ENCODE measurements at places on chromosomes 5 and 9.

DNA sequence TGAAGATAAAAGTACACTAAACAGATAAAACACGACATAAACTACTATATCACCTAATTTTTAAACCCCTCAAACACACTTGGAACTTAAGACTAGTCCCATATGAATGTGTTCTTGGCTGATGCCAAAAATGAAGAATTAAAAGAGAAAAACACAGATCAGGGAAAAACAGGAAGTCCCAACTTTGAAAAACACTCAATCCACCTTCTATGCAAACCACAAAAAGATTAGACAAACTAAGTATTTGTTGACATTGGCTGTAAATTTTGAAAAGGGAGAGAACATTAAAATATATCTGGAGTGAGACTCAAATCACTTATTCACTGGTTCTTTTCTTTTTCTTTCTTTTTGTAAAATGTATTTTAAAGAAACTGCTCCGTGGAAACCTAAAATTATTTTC, 81.4 kb downstream of the ANKH start:
- no peak for DNase-seq

DNA sequence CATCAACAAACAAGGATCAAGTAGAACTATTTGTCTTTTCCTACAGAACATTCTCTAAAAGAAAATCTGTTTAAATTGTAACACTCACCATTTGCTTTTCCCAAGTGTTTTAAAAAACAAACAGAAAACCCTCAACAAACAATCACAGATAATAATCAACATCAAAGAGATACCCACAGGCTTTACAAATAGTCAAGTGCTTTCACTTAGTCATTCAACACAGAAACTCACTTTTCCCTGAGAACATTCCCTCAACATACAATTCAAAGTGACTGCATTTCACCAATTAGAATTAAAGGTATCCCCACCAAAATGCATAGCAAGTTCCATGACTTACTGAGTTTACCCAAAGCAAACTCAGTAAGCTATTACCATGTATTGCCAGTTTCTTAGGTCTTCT, 144.9 kb downstream of the NR2F1-AS1 start:
- no peak for DNase-seq

DNA sequence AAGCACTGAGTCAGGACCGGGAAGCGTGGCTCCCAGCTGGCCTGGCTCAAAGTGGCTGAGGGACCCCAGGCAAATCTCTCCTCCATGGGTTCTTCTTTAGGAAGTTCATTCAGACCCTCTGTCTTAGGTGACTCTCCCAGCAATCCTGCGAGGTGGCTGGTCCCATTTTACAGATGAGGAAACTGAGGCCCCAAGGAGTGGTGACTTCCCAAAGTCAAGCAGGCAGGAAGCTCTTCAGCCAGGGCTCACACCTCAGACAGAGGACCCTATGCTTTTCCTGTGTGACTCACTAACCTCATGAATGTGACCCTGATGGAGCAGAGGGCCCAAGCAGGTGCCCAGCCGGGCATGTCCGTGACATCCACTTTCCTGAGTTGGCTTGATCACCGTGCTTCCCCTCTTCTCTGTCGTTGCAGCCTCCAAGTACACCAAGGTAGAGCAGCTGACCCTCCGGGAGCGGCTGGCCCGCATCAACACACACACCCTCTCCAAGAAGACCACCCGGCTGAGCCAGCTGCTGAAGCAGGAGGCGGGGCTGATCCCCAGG, 36.5 kb downstream of the ARHGEF37 start:
- no peak for DNase-seq

DNA sequence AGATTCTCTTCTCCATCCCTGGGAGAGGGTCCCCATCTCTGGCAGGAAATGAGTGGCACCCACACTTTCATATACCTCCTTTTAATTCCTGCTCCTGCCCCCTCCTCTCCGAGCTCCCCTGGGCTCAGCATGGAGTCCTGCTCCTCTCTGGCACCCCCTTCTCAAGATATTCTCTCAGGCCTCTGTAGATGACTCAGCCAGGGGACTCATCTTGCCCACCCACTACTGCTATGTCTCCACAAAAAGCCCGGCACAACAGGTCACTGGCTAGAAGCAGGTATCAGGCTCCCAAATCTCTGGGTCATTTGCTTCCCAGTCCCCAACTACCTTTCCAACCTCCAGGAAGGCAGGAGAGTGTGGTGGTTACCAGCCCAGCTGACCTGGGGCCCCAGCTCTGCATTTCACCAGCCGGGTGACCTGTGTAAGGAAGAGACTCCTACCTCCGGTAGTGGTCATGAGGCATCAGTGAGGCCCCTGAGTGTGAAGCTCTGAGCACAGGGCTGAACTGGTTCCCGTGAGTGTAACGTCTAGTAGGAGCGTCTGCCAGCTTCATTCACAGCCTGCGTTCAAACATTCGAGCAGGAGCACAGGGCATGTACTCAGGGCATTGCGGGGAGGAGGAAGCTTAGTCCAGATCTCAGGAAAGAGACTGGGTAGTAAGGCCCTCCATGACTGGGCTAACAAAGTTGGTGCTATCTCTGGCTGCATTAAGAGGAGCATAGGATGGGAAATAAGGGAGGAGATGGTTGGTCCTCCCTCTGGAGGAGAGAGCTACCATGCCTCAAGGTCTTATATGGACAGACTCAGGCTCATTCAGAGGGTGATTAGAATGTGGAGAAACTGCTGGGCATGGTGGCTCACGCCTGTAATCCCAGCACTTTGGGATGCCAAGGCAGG, 63.7 kb downstream of the LMX1B start:
- no peak for DNase-seq

DNA sequence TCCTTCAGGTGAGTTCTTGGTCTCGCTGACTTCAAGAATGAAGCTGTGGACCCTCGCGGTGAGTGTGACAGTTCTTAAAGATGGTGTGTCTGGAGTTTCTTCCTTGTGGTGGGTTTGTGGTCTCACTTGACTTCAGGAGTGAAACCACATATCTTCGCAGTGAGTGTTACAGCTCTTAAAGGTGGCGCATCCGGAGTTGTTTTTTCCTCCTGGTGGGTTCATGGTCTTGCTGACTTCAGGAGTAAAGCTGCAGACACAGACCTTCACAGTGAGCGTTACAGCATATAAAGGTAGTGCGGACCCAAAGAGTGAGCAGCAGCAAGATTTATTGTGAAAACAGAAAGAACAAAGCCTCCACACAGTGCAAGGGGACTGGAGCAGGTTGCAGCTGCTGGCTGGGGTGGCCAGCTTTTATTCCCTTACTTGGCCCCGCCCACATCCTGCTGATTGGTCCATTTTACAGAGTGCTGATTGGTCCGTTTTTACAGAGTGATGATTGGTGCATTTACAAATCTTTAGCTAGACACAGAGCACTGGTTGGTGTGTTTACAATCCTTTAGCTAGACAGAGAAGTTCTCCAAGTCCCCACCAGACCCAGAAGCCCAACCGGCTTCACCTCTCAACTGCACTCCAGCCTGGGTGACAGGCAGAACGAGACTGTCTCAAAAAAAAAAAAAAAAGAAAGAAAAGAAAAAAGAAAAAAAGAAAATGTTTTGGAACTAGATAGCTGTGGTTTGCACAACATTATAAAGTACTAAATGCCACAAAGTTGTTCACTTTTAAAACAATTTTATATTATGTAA, 9.1 kb upstream of the ERMP1 start:
- no peak for DNase-seq

GRCh38 chr5:156181656-156182055, 145.3 kb upstream of the SGCD start:
- no peak for DNase-seq

DNA sequence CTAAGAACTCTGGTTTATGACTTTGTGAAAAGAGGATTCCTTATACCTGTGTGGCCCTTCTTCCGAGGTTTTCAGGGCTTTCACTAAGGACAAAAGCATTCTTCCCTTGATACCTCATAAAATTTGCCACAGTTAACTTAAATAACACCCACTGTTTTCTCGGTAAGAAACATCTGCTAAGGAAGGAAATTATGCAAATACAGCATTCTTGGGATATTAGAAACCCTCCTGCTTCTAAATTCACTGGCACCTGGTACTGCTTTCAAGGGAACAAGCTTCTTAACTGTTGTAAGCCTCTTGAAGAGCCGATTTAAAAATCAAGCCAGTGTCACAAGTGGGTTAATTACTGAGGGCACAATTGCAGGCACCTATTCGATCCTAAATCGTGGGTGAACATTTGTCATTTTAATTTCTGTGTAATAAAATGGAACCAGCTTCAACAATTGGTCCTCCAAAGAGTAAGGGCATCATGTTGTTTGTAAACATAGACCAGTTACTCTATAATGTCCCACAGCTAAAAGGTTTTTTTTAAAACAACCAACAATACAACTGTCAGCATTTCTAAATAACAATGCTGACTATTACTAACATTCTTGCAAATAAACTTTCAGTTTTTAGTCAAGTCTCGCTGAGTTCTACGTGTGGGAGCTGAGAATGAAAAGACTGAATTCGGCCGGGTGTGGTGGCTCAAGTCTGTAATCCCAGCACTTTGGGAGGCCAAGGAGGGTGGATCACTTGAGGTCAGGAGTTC, 26.6 kb downstream of the AK3 start:
- DNase-seq, result no peak

- no peak for DNase-seq
These were observed 106.9 kb downstream of the GLDC start for GRCh38 chr9:6538666-6539071.

DNA sequence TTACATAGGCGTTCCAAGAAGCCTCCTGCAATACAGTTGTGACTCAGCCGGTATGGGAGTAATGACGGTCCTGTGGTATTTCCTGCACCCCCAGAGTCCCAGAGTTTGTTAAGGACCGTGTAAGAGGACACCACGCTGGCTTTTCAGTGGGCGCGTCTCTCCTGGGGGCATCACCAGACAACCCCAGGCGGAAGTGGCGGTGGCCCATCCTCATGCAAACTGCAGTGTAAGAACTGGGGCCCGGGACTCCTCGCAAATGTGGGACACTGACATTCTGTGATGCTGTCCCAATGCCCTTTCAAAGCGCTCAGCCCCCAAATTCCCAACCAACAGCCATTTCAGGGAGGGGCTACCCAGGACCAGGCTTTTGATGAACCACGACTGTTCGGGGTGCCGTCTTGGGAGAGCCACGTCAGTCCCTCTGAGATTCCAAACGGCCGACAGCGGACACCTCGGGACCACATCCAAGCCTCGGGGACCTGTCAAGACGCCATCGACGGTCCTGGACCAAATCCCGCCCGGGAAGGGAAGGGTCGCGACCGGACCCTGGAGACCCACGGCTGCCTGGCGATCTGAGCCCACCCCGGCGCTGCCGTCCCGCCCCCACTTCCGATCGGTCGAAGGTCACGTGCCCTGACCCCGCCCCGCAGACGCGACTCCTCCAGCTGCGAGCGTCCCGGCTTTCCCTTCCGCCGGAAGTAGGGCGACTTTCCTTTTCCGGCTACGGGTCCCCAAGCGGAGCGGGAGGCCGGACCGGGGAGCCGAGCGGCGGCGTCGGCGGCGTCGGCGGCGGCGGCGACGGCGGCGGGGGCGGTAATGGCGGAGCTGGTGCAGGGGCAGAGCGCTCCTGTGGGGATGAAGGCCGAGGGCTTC, at the start of gene FUBP3:
Gene FUBP3, plus strand, starts transcription at position 713 of the 873 bp plus-strand sequence. Its CDS starts 104 bp downstream, at position 817.
- peak; percentile 99 for DNase-seq

GRCh38 chr5:108064302-108064701, 317.6 kb downstream of the FBXL17 start:
- no peak for DNase-seq

- no peak for DNase-seq
These were observed 43.2 kb downstream of the ESM1 start for GRCh38 chr5:54942064-54942778.

DNA sequence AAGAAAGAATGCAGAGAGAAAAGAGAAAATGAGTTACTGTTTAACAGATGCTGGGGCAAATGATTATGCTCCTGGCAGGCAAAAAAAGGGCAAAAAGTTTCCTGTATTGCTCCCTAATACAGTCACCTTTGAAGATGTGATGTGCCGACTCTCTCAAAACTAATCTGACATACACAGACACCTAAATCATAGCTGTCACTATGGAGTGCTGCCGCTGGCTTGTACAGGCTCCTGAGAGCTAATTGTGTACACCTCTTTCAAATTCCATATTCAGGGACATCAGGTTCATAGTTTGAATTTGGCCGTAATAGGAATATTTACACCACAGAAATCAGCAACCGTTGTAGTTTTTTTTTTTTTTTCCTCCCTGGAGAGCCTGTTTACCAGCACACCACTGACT, 12.4 kb upstream of the FOCAD start:
- DNase-seq, result no peak

DNA sequence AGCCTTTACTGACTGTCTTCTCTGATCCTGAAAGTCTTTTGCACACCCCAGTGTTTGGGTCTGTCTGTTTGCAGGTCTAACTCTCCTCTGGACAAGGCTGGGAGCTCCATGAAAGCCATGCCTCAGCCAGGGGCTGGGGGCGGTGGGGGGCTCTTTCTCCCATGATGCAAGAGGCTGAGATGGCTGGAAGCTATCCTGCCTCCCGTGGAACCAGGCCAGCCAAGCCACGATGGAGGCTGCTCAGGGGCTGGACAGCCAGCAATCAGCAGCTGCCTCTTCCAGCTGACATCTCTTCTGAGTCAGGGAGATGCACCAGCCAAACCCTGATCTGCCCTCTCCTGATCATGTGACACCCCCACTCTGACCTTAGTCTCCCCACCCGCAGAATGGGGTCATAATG, 154.0 kb downstream of the BARX1 start:
- DNase-seq, result no peak

- no peak for DNase-seq
These were observed 839.3 kb upstream of the ARRDC3 start for GRCh38 chr5:92222449-92222848.

- no peak for DNase-seq
These were observed 112.6 kb downstream of the CAVIN4 start for GRCh38 chr9:100690438-100690837.

DNA sequence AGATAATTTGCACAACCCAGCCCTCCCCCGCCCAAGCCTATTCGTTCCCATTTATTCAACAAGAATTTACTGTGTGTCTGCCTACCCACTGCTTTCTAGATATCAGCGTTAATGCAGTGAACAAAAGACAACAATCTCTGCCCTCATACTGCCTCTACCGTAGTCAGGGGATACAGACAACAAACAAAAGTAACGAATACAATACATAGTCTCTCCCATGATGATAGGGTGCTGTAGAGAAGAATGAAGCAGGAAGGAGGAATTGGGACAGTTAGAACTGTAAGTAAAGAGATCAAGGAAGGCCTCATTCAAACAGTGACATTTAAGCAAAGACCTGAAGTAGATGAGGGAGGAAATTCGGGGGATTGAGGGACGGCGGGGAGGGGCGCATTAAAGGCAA, 1.7 kb downstream of the GFM2 start:
- no peak for DNase-seq

- DNase-seq, result peak; percentile 29
These were observed 590 bp downstream of the RASGRF2 start for GRCh38 chr5:80960531-80961375.

DNA sequence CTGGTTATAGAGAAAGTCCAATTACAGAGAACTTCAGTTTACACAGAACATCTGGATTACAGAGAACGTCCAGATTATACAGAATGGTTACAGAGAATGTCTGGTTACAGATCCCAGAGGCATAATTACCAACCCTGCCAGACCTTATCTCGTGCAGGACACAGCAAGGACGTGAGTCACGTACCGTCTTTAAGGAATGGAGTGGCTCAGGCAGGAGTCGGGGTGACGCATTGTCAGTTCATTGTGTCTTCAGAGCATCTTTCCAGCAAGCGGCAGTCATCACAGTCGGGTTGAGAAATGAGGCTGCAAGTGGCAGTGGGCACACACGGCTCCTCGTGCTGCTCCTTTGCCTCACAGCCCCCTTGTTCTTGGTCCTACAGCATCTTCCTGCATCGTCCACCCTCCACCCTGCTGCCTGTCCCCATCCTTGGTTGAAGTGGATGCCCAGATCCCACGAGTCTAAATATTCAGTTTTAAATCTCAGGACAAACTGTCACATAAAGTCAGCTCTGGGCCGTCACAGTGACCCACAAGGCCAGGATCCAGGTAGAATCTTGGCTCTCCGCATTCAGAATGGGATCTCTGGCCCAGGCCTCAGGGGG, 30.0 kb upstream of the SLC6A19 start:
- no peak for DNase-seq

Data from GM12891 (cell line).